ENCODE measurements at places on chromosomes 1 and 21.

DNA sequence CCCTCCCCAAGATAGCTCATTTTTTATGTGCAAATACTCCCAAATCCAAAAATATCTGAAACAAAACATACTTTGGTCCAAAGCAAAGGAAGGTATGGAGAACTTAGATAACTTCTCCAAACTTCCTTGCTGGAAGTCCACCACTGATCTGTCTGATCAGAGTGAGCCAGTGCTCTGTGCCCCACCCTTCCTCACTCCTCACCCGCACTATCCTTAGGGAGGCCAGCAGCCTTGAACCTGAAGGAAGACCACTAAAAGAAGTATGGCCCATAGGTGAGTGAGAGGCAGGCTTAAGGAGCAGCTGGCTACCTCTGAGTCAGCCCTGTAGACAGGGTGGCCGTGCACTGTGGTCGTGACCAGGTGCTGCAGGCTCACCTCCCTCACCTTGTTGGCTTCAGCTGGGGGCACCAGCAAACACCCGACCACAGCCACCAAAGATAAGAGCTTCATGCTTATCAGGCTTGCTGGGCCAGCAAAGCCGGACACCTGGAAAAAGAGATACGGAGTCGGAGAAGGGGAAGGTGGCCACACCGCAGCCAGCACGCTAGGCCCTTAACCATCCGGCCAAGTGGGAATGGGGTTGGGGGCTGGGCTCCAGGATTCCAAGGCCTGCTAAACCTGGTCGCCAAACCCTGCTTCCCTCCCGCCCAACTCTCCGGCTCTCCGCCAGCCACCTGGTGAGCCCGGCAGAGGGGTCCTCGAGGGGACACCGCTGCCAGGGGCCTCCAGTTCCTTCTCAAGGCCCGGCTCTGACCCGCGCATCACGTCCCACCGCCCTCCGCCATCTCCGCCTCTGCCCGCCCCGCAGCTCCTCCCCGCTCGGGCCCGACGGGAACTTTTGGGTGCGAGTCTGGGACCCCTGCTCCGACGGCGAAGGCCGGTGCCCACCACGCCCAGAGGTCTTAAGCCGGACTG is 543 bp downstream of the TMEM9 start:
- DNase-seq: peak; percentile 51

DNA sequence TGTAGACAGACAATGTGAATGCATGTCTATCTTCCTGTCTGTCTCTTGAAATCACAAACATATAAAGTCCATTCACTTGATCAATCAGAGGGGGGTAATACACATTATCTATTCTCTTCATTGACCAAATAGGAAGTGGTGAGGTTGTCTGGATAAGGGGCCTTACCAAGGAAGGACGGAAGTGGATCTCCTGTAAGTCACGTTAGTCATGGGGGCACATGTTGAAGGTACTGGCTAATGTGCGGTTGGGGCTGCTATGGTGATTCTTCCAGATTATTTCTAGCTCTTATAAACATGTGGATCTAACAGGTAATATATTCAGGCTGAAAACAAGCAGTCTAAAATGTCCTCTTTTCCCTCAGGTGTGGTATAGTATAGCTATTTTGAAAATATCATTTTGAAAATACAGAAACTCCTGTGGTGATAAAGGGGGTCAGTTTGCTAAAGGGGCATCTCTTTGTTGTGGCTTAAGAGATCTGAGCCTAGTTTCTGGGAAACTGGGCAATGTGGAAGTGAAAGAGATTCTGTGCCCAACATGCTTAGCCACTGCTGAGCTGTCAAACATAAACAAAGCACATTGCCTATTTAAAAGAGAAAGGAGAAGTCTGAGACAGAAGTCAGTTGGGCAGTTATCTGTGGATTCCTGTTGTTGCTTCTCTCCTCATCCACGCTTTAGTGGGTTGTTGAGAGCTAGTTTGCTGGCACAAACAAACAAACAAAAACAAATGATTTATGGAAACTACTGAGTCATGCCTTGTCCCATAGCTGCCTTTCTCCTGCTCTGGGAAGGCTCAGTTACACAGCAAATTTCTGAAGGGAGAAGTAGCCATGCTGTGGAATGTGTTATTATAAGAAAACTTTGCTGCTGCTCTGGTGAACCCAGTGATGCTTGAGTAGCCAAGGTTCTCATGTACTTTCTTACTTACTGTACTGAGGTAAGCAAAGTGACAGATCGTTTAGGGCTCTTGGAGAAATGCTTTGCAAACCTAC is 166.9 kb downstream of the HLX start:
- no peak for DNase-seq

DNA sequence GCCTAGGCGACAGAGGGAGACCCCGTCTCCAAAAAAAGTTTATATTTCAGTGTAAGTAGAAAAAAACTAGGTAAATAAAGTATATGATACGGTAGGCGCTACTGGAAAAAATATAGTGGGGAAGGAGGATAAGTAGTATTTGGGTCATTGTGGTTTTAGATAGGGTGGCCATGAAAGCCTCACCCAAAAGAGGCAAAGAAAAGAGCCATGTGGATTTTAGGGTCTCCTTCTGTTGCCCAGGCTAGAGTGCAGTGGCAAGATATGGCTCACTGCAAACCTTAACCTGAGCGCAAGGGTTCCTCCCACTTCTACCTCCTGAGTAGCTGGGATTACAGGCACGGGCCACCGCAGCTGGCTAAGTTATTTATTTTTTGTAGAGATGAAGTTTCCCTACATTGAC is 17.1 kb downstream of the LEPR start:
- DNase-seq: no peak

DNA sequence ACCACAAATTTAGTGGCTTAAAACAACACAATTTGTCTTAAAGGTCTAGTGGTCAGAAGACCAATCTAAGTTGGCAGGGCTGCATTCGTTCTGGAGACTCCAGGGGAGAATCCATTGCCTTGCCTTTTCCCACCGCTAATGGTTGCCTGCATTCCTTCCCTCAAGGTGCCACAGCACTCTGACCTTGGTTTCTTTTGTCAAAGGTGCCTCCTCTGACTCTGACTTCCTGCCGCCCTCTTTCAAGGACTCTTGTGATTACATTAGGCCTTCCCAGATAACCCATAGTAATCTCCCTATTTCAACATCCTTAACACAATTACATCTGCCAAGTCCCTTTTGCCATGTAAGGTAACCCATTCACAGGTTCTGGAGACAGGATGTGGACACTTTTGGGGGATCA is 145.3 kb downstream of the S1PR1 start:
- DNase-seq: no peak

DNA sequence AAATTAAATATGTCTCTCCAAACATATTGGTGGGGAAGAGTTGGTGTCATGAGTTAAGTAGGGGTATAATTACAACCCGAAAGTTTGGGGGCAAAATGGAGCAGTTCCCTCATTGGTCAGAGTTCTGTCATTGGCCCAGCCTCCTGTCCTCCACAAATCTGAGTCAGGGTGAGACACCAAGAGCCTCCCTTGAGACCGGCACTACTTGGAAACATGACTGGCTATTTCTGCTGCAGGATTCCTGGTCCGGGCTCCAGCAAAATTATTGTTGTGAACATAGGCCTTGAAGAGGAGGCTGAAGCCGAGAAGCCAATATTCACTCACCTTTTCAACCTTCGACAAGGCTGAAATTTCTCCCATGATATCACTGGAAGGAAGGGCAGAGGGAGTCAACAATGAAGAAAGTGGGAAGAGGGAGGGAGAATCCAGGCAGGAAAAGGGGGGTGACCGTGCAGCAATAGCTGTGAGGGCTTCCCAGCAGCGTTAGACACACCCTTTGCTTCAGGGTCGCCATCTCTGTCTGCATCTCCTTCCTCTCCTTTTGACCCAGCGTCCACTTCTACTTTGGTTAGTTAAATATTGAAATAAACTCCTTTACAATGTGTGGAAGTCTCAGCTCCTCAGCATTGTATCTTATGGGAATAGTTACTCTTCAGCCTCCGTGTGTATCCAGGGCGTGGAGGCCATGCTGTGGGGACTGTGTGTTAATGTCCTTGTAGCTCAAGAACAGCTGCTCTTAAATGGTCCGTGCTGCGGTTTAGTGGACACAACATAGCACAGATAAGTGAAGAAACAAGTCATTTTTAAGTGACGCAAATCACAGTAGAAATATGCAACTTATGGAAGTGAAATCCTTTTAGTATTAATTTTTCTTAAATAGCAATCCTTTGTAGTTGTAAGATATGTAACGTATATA is 307.4 kb downstream of the DISC1 start:
- no peak for DNase-seq

GRCh38 chr1:11720525-11720924 is 15.4 kb upstream of the AGTRAP start:
- DNase-seq: no peak

DNA sequence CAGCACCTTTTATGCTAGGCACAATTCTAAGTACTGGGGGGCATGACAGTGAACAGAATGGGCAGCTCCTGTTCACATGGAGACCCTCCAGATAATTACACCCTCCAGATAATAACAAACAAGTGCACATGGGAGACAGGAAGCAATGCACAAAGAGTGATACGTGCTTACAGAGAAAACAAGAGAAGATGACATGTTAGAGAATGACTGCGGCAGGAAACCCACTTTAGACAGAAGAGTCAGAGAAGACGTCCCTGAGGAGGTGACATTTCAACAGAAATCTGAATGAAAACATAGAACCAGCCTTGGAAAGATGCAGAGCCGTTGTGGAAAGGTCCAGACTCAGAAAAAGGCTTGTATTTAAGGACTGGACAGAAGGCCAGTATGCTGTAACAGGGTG is 54.7 kb upstream of the ARTN start:
- DNase-seq: no peak

- no peak for DNase-seq
Measured at GRCh38 chr1:39919545-39919944, 17.8 kb upstream of the MYCL start.

GRCh38 chr1:28296401-28297261 is 32.2 kb upstream of the MED18 start:
- DNase-seq: no peak

All from NK-92 treated with Interleukin-12 subunit alpha and Interleukin-12 subunit beta, amount 100 ng/mL, for 24 hours (cell line).